ENCODE measurements at places on chromosomes 7 and 10. TPM values are rescaled to one million over a fixed set of nuclear protein-coding genes. Genes with fewer than 3 reads are reported as not detected.

Gene CYP2C19
- not detected for polyA plus RNA-seq

Gene AKR1C2
- polyA plus RNA-seq, result 8.2 TPM

Gene CRYGN
- not detected for polyA plus RNA-seq

DNA sequence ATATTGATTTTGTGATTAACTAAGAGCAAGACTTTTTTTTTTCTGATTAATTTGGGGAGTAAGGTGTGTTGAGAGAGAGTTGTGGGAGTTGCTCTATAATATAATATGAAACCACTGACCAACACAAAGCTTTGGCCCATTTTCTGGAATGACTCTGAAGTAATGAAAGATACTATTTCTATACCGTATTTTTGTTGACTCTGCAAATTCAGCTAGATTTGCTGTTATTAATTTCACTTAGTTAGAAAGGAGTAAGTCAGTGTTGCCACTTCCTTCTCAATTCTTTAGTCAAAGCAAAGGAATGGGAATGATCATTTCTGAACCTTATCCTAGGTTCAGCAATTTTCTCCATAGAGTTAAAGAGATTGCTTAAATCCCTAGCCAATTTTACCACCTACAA lies 313.0 kb upstream of the FZD1 start:
- no peak for DNase-seq

- no peak for DNase-seq
These were observed 936 bp upstream of the TCERG1L start for GRCh38 chr10:131312478-131312836.

DNA sequence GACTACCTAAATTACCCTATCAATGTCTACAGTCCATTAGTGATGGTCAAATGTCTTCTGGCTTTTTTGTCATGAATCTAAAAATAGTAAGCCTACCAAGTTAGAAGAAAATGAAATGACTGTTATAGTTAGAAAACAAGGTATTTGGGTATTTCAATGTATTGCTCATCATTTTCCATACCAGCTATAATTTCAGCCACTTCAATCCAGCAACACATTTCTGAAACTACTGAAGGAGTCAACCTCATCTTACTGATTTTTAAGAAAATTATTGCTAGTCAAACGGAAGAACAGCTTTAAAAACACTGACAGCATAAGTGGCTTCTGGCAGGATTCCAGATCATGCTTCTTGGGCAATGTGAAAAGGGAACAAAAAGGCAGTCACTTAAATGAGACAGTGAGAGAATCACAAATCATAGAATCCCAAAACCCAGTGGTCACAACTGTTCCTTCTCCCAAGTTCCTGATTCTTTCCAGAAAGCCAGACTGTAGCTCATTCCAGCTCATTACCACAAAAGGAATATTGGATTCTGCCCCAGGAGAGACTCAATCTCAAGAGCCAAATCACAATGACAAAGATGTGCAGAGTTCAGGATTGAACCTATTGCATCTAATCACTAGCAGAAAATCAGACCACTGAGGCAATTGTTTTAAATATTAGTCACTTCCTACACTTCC lies 61.2 kb upstream of the LRRN3 start:
- DNase-seq, result no peak

GRCh38 chr10:72173262-72173618 lies 42.6 kb upstream of the ANAPC16 start:
- no peak for DNase-seq

DNA sequence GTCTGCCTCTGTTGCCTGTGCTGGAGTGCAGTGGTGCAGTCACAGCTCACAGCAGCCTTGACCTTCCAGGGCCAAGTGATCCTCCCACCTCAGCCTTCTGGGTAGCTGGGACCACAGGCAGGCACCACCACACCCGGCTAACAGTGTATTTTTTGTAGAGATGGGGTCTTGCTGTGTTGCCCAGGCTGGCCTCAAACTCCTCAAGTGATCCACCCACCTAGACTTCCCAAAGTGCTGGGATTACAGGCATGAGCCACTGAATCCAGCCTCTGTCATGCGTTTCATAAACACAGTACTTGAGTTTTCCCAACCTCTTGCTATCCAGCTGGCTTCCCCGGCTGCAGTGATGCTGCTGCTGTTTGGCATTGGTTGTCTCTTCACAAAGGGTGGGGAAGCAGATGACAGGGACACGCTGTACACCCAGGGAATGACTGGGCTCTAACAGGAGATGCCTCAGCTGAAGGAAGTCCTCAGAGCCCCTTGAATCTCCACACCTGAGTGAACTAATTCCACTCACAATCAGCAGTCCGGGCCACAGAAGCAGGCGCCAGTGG lies 191.5 kb downstream of the DIP2C start:
- DNase-seq, result no peak

GRCh38 chr7:25391961-25392587 lies 163.8 kb upstream of the NPVF start:
- DNase-seq, result no peak

DNA sequence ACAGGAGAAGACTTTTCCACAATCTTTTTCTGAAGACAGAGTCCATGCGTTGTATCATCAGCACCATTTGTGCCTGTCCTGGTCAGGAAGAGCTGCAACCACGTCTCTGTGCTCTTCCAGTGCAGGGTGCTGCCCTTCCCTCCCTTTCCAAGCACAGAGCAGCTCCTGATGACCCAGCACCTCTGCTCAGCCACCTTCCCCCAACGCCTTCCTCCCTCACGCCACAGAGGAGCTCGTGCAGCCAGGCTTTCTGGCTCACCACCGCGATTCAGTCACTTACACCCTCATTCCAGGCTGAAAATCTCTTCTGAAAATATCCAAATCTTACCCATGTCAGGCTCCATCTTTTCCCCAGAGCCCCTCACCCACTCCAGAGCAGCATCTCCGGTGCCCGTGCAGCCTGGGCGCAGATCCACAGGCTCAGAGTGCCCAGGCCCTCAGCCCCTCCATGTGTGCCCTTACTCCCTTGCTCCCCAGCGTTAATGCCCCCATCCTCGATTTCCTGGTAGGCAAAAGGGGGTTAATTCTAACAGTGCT lies 181.5 kb downstream of the DIP2C start:
- no peak for DNase-seq

DNA sequence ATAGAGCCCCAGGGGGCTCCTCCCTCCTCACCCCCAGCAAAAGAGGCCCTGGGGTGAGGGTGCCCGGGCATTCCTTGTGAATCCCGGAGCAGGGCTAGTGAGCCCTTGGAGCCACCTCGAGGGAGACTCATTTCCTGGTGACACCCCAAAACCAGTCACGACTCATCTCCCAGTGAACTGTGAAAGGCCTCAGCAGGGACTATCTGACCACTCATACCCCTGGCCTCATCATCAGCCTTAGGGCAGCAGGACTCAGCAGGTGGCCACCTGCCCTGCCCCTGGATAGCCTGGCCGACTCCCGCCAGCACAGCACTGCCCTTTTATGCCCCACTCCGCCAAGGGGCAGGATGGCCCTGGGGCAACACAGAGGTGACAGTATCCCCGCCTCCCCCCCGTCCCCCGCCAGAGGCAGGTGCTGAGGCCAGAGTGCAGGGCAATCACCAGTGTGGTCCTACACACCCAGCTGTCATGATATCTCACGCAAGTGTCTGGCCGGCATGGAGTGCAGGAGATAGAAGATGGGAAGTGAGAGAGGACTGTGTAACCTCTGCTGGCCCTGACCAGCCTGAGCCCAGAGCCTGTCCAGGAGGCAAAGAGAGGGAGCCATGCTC lies 3.2 kb downstream of the SNCG start:
- no peak for DNase-seq

GRCh38 chr7:16130111-16131110 lies 290.9 kb downstream of the CRPPA start:
- no peak for DNase-seq

- no peak for DNase-seq
These were observed 25.6 kb downstream of the ADCYAP1R1 start for GRCh38 chr7:31077484-31078362.

DNA sequence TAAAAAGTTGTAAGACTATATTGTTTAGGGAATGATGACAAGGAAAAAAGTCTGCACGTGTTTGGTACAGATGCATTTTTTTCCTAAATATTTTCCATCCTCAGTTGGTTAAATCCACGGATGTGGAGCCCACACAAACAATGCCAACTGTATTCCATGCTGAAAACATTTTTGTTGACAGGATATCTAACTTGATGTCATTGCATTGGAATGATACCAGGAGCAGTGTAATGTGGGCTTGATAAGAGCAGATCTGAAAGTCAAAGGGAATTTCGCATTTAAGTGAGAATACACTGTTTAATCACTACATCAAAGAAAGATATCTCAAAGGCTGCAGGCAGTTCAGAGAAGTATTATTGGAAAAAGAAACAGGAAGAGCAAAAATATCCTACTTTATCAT lies 49.5 kb upstream of the TMEM140 start:
- DNase-seq, result no peak

GRCh38 chr10:74987339-74988053 lies 124.0 kb upstream of the SAMD8 start:
- no peak for DNase-seq
